ENCODE measurements at places on chromosomes 3 and 15.

GRCh38 chr3:15453501-15453900 is 26.1 kb downstream of the EAF1 start:
- DNase-seq: no peak

- DNase-seq: no peak
Observed at GRCh38 chr15:31237043-31237324, 89.7 kb upstream of the KLF13 start.

DNA sequence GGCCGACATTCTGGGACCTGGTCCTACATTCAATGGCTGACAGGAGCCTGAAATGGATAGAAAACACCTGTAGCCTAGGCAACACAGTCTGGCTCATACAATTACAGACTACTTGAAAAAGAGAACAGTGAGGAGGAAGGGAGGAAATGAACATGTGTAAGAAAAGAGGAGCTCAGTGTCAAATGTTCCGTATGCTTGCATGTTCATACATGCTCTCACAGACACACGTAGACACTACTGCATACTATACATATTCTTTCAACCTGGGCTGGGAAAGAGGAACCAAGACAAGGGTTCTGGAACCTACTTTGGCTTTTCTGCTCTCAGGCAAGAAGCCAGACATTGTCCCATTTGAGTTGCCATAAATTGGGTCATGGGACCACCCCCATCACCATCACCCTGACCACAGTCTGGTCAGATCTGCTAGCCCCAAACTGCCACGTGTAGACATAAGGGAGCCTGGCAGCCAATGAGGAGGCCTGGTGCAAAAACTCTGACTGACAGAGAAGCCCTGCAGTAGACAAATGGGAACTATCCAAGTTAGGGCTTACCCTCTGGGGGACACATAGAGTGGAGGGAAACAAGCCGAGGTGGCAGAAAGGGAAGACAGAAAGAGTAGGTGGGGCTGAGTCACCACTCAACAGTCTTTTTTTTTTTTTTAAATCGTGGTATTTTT is 310.0 kb downstream of the SHQ1 start:
- no peak for DNase-seq

DNA sequence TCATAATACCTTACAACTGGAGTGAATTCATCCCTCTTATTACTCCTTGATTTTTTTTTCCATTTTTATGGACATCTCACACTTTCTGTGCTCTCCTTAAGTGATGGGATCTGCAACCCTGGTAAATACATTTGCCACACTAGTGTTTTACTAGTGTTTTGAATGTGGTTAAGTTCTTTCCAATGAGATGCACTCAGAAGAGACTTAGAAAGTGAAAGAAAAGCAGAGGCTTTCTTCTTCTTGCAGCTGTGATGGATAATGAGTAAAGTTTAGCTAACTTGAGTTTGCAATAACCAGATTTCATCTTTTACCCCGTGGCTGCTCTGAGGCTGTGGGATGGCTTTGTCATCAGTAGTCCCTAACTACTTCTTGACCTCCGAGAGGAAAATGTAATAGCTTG is 1248.4 kb downstream of the NSUN3 start:
- no peak for DNase-seq

GRCh38 chr3:194781617-194782016 is 95.9 kb downstream of the FAM43A start:
- DNase-seq: no peak

GRCh38 chr3:120170223-120170622 is 76.0 kb upstream of the GSK3B start:
- DNase-seq: no peak
